ENCODE measurements at places on chromosomes 11 and 22.

GRCh38 chr22:19818324-19819207 lies 36.1 kb downstream of the GNB1L start:
- peak; percentile 11 for DNase-seq

GRCh38 chr22:32858121-32858703 lies 56.7 kb downstream of the TIMP3 start:
- no peak for DNase-seq

GRCh38 chr22:17258015-17258787 lies 39.0 kb upstream of the ADA2 start:
- peak; percentile 61 for DNase-seq

- DNase-seq, result no peak
These were observed 16.8 kb upstream of the CABP7 start for GRCh38 chr22:29702931-29703501.

DNA sequence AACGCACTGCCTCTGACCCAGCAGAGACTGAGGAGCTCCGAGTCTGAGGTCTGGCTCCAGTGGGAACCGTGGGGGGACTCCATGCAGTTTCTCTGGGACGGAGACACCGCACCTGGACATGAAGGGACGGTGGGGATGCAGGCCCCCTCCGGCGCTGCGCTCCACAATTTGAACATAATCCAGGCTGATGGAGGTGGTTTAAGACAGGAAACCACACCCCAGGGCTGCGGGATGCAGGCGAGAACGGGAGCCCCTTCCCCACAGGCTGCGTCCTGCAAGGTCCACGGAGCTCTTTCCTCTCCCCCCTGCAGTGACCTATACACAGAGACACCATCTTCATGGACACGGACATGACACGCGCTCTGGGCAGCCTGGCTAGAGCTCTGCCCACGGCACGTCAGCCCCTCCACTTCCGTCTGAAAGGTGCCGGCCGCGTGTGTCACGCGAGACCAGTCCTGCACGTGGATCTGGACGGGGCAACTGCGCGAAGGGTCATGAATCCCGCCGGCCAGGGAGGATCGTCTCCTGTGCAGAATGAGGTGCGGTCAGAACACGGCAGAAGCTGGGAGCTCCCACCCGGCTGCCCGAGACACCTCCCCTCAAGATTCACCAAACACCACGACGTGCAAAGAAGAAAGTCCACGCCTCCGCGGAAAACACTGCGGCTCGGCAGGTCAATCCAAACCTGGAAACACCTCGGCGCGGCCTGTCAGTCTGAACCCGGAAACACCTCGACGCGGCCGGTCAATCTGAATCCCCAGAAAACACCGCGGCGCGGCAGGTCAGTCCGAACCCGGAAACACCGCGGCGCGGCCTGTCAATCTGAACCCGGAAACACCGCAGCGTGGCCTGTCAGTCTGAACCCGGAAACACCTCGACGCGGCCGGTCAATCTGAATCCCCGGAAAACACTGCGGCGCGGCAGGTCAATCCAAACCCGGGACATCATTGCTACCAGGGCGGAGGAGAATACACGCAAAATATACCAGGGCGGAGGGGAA lies 212.4 kb downstream of the BRD1 start:
- no peak for DNase-seq

DNA sequence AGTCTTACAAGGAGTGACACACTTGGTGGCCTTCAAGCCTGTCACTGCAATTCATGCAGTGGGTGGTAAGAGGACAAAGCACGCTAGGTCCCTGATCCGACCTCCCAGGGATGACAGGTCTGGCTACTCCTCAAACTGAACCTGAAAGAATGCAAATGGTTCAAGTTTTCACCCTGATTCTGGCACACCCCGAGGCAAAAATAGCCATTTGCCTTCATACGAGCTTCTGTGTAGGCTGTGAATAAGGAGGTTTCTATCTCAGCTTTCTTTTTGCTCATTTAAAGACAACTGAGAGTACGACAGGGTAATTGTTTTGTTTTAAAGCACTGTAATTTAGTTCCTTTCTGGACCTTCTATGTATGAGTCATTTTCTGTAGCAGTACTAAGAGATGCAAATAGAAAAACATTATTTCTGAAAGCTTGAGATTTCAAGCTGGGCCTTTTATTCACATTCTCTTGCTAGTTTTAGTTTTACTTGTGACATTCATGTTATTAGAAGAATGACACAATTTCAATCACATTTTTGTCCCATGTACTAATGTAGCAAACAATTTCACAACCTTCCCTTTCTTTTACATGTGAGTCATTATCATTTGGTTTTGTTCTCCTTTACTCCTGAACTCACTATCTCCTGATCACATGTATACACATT lies 56.6 kb upstream of the FDX1 start:
- DNase-seq, result no peak

DNA sequence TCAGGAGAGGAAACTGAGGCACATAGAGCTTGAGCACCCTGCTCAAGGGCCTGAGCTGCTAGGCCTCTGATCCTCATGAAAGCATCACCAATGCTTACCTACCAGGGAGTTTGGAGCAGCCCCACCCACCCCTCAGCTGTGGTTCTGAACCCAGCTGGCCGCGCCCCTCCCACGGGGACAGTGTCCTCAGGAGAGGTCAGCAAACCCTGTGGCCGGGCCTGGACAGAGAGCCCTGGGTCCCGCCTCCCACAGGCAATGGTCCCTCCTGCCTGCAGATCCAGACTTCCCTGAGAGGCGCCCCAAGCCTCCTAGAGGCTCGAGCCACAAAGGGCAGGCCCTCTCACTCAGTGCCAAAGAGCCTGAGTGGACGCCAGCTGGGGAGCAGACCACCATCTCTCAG lies 184.9 kb downstream of the BRD1 start:
- no peak for DNase-seq

DNA sequence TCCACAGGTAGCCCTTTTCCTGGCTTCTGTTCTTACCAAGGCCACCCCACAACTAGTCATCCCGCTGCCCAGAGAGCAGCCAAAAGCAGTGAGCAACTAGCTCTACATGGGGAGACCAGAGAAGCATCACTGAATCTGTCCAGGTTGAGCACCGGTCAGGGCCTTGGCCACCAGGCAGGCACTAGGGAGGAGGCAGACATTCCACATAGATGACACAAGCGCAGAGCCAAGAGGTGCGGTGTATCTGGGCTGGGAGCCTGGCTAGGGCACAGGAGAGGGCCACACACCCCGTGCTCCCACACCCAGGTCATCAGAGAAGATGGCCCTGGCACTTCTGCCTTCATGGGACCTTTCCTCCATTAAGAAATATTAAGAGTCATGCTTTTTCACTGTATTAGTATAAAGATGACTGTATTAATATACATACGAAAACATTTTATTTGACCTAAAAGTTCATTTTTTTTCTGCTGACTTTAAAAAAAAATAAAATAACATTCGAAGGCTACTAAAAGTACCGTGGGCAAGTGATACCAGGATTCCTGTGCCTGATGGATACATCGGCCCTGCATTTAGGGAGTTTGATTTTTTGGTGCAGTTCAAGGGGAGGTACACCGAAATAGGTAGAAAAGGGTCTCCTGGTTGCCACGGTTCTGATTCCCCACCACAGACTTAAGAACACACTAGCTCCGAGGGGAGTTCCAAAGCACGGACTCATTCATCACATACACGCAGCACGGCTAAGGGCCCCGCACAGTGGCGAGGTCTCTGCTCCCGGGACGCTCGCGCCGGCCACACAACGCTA lies 1.2 kb downstream of the DGCR2 start:
- DNase-seq, result peak; percentile 57

GRCh38 chr11:93169950-93170561 lies 27.7 kb downstream of the SLC36A4 start:
- DNase-seq, result peak; percentile 8

GRCh38 chr11:44928816-44929215 lies 21.9 kb downstream of the TP53I11 start:
- DNase-seq, result peak; percentile 63

DNA sequence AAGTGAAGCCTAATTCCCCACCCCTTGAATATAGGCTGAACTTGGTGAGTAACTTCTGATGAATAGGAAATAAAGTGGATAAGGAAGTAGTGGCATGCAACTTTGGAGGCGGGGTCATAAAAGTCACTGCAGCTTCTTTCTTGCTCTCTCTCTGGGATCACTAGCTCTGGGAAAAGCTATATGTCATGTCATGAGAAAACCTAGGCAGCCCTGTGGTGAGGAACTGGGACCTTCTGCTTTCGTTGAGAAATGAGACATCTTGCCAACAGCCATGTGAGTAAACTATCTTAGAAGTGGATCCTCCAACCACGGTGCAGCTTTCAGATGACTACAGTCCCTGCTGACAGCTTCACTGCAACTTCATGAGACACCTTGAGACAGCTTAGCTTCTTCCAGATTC lies 15.7 kb downstream of the ZNF214 start:
- no peak for DNase-seq

DNA sequence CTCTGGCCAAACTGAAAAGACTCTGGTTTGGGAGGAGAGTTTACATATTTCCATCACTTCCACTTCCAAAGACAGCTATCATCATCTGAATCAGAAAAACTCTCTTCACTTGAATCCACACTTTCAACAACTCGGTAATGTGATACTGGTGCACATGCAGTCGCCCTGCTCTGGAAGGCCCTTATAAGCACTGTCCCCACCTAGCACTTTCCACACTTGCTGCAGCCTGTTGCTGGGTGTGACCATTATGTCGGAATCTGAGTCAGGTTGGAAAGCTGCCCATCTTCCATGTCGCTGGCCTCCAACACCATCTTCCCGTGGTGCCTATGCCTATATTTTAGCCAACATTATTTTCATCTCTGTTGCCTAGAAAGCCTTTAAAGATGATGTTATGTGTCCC lies 1.1 kb upstream of the OR10A5 start:
- no peak for DNase-seq

DNA sequence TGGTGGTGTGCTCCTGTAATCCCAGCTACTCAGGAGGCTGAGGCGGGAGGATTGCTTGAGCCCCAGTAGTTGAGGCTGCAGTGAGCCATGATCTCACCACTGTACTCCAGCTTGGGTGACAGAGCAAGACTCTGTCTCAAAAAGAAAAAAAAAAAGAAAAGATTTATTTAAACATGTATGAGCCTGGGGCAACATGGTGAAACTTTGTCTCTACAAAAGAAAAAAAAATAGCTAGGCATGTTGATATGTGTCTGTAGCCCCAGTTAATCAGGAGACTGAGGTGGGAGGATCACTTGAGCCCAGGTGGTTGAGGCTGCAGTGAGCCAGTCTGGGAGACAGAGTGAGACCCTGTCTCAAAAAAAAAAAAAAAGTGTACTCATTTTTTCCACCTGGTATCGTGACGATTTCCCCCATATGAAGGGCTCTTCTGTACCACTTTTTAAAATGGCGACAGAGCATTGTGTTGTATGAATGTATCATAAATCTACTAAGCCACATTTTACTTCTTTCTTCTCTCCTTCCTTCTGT lies 16.4 kb upstream of the KCTD14 start:
- DNase-seq, result no peak

- peak; percentile 83 for DNase-seq
These were observed 2.2 kb downstream of the TNKS1BP1 start for GRCh38 chr11:57322256-57323166.

DNA sequence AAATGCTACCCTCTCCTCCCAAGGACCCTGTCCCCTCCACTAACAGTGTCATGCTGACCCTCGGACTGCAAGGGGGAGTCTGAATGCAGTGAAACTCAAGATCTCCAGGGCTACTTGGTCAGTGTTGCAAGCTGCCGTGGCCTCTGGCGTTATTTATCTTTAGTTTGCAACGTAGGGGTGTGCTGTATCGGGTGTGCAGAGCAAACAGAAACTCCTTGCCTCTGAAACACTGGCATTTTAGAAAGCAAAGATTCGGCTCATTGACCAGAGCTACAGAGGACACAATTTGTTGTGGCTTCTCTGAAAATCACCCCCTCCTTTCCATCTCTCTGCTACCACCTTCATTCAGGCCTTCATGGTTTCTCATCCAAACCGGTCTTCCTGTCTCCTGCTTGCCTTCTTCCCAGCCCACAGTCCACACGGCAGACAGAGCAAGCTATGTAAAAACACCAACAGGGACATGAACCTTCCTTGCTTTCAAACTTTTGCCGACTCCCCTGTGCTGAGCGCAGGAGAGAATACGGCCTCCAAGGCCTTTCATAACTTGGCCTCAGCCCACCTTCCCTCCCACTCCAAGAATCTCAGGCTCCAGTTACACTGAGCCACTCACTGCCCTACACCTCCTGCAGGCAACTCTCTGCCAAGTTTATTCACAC lies 14.9 kb downstream of the FZD4 start:
- peak; percentile 58 for DNase-seq

DNA sequence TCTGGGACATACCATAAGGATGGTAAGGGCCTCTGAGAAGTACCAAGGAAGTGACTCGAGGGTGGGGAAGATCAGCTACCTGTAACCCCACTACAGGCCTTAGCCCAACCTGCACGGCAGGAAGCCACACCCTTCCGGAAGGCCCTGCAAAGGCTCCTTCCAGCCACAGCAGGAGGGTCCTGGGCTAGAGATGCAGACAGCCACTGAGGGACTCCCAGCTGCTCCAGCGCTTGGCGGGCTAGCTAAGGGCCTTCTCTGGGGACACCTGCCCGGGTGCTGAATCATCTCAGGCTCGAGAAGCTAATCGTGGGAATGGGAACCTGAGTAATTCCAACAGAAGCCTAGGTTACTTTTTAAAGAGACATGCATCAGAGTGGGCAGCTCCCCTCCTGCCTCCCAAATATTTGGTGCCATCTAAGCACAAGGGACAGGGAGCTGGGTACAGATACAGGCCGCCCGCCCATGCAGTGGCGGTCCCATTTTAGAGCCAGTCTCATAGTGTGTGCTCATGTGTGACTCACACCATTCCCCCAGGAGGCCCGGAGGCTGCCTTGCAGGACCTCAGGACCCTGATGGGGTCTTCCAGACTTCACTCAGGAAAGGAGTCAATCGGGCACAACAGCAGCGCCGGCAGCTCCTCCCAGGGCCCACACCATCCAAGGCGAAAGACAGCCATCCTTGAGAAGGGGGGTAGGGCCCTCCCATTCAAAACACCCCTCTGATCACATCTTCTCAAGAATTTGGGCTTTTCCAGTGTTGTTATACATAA lies 8.0 kb downstream of the MYH9 start:
- no peak for DNase-seq

- DNase-seq, result no peak
These were observed 1.2 kb upstream of the CXCR5 start for GRCh38 chr11:118882491-118882890.

DNA sequence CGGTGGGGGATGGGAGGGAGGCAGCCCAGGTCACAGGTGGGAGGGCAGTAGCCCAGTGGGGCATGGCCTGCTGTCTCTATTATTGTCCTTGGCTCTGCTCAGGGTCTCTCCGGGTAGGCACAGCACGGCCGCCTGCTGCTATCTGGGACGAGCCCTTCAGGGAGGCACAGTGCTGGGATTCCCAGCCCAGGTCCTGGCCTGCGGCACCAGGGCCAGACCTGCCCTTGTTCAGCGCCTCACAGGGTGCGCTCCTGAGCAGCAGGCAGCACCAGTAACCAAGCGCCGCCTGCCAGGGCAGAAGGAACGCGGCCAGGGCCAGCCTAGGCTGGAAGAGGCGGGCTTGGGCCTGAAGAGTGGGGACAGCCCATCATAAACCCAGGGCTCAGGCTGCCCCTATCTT lies 151.0 kb downstream of the MPPED1 start:
- peak; percentile 35 for DNase-seq

- no peak for DNase-seq
These were observed 140.3 kb downstream of the RRAS2 start for GRCh38 chr11:14218728-14219127.

GRCh38 chr11:73040046-73040445 lies 102.1 kb downstream of the FCHSD2 start:
- DNase-seq, result peak; percentile 43

GRCh38 chr11:71463331-71464211 lies 10.6 kb downstream of the NADSYN1 start:
- no peak for DNase-seq

Data from iPS-NIHi11 (cell line).